ENCODE measurements at places on chromosomes 16 and 17. TPM values are rescaled to one million over a fixed set of nuclear protein-coding genes. Genes with fewer than 3 reads are reported as not detected.

The ACSM3 gene
- 2.6 TPM for total RNA-seq

The RBFOX1 gene
- total RNA-seq: 0.43 TPM

The TP53TG3D gene
- total RNA-seq: not detected

The CTRB1 gene
- total RNA-seq: not detected

The UQCRC2 gene
- total RNA-seq: 134 TPM

The SPNS2 gene
- total RNA-seq: 8.5 TPM

The OTOA gene
- total RNA-seq: not detected

The SRCAP gene
- total RNA-seq: 14.6 TPM

The ST6GALNAC2 gene
- total RNA-seq: 2.4 TPM
